Lung (tissue), 17 donors: ENCODE measurements at places on chromosomes 3 and 15.

- peak; percentile 65 for DNase-seq
These were observed 12.1 kb upstream of the PEX5L start for GRCh38 chr3:180048840-180049239.

DNA sequence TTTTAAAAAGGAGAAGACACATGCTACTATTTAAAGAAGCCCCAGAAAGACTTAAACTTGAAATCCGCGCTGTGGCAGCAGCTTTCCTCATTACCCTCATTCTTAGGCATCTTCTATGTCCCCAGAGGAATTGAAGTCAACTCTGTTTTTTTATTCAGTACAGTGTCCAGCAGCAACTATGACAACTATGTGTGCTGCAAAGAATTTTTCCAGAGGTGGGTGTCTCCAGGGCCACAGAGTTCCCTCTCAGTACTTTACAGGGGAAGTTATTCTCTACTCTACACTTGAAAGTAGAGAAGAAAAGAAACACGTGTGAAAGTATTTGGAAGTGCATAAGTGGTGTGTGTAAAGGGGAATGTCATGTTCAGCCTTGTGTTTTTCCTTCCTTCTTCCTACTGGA is 32.0 kb downstream of the GATM start:
- peak; percentile 21 for DNase-seq

GRCh38 chr3:188389711-188390342 is 235.9 kb downstream of the LPP start:
- DNase-seq, result peak; percentile 40

DNA sequence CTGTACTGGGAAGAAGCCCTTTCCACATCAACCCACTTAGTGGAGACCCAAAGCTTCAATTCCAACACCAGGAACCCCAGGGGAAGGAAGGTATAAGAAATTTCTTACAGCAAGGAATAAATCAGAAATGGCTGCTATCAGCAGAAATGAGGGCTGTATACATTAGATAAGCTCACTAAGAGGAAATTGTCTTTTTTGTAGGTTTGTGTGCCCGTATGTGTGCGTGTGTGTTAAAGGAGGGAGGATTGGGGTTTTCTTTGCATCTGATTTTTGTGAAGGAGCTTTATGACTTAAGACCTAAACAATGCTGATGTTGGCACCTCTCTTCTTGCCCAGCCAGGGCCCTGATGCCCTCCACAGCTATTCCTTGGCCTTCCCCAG is 18.6 kb downstream of the ARRDC4 start:
- DNase-seq, result no peak

DNA sequence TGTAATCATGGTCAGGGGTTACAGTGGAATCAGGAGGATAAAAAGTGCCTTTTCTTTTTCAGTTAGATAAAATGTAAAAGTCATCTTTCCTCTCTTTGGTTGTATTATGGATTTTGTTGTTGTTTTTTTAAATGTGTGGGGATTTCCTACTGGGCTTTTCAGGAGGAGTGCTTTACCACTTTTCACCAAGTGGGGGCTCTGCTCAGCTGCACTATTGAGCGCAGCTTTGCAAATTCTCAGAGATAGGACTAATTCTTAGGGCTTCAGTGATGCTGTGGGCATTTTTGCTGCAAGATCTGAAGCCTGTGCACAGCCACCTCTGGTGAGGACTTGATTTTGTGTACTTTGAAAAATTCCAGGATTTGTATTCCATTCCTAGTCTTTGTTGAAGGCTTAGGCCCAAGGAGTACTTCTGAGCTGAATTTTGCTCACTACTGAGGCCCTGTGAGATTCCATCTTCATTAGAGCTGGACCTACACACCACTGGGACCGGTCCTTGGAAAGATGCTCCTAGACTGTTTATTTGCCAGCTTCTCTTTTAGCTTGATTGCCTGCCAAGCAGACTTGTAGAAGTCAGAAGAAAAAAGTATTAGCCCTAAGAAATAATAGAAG is 7.5 kb downstream of the GNB5 start:
- no peak for DNase-seq

- no peak for DNase-seq
These were observed 401.0 kb upstream of the TBL1XR1 start for GRCh38 chr3:177598097-177598833.

- DNase-seq, result peak; percentile 69
These were observed 194.0 kb downstream of the TNIK start for GRCh38 chr3:171266034-171266739.

- DNase-seq, result no peak
These were observed 70.6 kb downstream of the USF3 start for GRCh38 chr3:113625834-113626233.
